ENCODE measurements at places on chromosomes 2 and 18. TPM values are rescaled to one million over a fixed set of nuclear protein-coding genes. Genes with fewer than 3 reads are reported as not detected.

The PTH2R gene
- total RNA-seq: not detected

The AP1S3 gene
- total RNA-seq: 0.50 TPM

The SH3RF3 gene
- total RNA-seq: 7.4 TPM

The LDLRAD4 gene
- total RNA-seq: 26.0 TPM

The TUBA4B gene
- total RNA-seq: not detected

The APLF gene
- 3.9 TPM for total RNA-seq

The TMEM200C gene
- total RNA-seq: 0.32 TPM

The ZNF521 gene
- 28.8 TPM for total RNA-seq

The PIKFYVE gene
- total RNA-seq: 16.1 TPM

The TGFA gene
- 1.1 TPM for total RNA-seq

The INHBB gene
- 2.8 TPM for total RNA-seq

- no peak for DNase-seq
Measured at GRCh38 chr2:68734176-68734575, 435 bp upstream of the ARHGAP25 start.

DNA sequence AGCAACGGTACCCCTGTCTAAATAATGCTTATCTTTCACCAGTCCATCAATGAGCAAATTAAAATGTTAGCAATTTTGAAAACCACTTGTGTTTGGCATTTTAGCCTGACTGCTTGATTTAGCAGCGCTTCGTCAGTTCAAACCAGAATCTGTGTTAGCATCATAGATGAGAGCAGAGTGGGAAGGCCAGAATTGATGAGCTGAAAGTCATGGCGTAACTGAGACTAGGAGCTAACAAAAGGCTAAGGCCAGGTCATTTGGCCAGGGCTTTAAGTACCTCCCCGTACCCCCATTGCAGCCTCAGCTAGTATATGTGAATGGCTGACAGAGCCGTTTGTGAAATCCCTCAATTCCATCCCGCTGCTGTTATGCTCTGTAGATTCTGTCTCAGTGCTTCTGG is 16.0 kb downstream of the APCDD1 start:
- no peak for DNase-seq

GRCh38 chr2:938181-939005 is 12.3 kb upstream of the SNTG2 start:
- no peak for DNase-seq

DNA sequence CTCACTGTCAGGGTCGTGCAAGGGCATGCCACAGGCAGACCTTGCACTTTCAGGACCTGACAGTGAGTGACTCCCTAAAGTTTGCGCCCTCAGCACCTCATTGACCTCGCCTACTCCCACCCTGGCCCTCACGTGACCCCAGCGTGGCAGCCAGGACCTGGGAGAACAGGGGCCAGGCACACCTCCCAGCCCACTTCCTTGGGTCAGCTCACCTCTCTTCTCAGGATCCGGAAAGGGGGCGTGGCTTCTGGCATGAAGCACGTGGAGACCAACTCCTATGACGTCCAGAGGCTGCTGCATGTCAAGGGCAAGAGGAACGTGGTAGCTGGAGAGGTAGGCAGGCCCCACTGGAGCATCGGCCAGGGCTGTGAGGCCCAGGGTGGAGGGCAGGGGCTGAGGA is 8.8 kb downstream of the VIL1 start:
- no peak for DNase-seq

DNA sequence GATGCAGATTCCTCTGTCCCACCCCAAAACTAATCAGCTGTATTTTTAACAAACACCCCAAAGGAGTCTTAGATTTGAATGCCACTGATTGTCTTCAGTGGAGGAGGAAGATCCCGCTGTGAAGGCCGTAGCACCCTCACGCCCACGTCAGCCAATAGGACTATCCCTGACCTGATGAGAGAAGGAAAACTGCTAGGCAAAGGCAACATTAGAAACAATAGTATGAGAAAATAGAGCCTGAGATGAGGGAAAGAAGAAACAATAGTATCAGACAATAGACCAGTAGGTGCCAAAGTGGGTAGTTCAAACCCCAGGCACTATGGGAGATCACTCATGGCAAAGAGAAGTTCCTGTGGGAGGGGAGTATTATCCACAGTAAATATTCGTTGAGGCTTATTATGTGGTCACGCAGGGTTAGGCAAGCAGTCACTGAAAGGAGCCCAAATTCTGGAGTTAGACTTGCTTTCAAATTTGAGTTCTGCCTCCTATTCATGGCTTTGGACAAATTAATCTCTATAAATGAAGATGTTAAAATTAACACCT is 2.8 kb downstream of the PCBP1 start:
- no peak for DNase-seq

DNA sequence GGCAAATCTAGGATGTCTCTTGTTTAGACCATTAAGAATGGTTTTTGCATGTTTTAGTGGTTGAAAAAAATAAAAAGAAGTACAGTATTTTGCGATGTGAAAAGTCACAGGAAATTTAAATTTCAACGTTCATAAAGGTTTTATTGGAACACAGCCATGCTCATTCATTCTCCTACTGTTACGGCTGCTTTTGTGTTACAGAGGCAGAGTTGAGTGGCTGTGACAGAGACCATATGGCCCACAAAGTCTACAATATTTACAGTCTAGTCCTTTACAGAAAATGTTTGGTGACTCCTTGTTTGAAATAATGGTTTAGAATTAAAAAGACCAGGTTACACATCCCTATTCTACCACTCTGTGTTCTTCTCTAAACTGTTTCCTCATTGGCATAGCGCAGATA is 48.1 kb downstream of the MYOM1 start:
- no peak for DNase-seq

- no peak for DNase-seq
Measured at GRCh38 chr18:62365420-62365819, 40.3 kb downstream of the TNFRSF11A start.

GRCh38 chr2:12965540-12966269 is 249.0 kb downstream of the TRIB2 start:
- no peak for DNase-seq

GRCh38 chr2:56357655-56358295 is 174.0 kb downstream of the CCDC85A start:
- DNase-seq: no peak

DNA sequence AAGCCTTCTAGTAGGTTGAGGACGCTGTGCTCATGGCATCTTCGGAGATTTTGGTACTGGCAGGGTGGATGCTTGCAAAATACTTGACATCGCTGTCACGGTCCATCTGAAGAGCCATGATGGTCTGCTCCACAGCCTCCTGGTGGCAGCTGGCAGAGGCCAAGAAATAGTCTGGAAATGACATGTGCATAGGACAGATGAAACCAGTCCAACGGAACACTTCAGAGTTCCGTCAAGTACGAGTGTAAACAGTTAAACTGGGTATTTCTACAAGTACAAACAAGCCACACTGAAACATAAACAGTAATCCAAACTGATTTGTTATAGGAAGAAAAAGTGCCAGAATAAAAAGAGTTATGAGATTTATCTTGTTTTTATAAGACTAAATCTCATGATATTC is 66.6 kb downstream of the PPP4R1 start:
- DNase-seq: no peak

DNA sequence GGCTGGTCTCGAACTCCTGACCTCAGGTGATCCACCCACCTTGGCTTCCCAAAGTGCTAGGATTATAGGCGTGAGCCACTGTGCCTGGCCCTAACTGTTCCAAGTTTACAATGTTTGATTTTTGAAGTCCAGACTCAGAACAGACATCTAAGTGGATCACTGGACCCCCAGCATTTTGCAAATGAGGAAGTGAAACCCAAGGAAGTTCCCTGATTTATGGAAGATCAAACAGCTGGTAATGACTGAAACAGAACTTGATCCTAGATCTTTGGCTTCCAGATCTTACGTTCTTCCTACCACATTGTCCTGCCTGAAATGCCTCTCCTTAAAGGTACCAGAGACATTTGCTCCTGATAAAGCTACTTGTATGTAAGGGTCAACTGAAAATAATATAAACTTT is 58.3 kb upstream of the NCOA1 start:
- DNase-seq: no peak

- peak; percentile 77 for DNase-seq
Measured at GRCh38 chr18:11387880-11388279, 221.5 kb upstream of the SLC35G4 start.

GRCh38 chr18:21315741-21316197 is 73.7 kb downstream of the GREB1L start:
- no peak for DNase-seq

- DNase-seq: no peak
Measured at GRCh38 chr2:120990451-120990871, 254.8 kb downstream of the GLI2 start.

DNA sequence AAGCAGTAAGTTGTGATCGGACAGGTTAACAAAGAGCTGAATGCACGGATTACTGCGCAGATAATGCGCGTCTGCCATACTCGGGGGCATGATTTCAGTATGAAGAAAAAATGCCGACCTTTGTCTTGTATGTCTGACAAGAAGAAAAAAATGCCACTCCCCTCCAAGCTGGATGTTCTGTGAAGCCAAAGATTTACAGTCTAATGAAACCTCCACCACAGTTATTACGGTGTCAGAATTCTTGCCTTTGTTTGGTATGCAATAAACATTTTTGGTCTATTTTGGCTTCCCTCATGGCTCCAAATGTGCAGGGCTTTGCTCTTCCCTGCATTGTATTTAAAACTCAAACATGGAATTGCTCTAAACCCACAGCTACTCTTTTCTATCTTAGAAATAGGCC is 72.2 kb upstream of the THUMPD2 start:
- DNase-seq: no peak

GRCh38 chr2:112121682-112122254 is 16.4 kb upstream of the FBLN7 start:
- DNase-seq: no peak

GRCh38 chr18:40708726-40709125 is 1246.3 kb upstream of the PIK3C3 start:
- DNase-seq: no peak

DNA sequence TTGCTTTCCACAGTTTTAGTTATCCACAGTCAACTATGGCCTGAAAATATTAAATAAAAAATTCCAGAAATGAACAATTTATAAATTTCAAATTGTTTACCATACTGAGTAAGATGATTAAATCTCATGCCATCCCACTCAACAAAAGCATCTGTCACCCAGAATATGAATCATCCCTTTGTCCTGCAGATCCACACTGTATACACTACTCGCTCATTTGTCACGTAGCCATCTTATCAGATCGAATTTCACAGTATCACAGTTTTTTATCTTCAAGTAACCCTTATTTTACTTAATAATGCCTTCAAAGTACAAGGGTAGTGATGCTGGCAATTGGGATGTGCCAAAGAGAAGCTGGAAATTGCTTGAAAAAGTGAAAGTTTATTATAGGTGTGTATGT is 291.8 kb upstream of the LRATD1 start:
- DNase-seq: no peak

GRCh38 chr18:75214766-75215510 is 4.3 kb downstream of the TSHZ1 start:
- DNase-seq: no peak

- DNase-seq: no peak
Measured at GRCh38 chr18:55494899-55495298, 93.1 kb downstream of the TCF4 start.

GRCh38 chr2:72901426-72901825 is 14.2 kb downstream of the SPR start:
- no peak for DNase-seq

DNA sequence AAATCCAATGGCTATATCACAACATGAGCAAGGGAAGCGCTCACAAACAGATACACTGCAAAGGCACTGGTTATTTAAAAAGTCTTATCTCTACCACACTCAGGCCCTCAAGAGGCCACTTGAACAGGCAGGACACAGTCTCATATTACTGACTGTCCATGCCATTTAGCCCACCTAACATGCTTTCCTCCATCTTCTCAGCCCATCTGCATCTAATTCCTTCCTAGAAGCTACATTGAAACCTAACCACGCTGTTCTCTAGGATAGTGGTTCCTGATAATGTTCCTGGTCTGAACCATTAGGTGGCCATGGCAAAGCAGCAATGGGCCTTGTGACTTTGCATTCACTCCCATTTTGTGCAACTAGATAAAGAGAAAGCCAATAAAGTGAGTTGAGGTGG is 22.5 kb upstream of the NEB start:
- no peak for DNase-seq

- no peak for DNase-seq
Measured at GRCh38 chr18:7683753-7684152, 116.6 kb downstream of the PTPRM start.

DNA sequence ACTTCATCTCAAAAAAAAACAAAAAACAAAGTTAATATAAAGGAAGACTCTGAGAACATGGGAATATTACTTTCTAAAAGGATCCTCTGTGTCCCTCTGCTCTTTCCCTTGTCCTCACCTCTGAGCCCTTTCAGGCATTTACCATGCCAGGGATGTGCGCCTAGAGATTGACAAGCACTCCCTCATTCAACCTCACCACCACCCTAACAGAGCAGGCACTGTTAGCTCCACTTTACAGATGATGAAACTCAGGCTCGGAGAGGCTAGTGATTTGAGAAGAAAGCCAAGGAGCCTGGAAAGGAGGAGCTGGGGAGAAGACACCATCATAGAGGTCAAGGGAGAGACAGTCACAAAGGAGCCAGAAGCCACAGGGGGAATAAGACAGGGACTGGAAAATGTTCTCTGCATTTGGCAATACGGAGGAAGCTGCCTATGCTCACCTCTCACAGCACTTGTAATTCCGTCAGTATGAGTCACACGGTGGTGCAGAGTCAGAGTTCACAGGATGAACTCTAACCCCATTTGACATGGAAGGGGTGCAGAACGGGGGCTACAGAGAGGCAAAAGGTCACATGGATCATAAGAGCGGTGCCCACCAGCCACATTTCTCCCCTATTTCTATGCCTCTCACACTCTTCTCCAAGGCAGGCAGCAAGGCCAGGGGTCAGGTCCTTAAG is 101.8 kb upstream of the NFU1 start:
- no peak for DNase-seq
